Activated CD4-positive, alpha-beta memory T cell treated with anti-CD3 and anti-CD28 coated beads, Interleukin-2, amount 10 ng/mL, durations not matched to agents 7 days and 5 days (primary cell): ENCODE measurements at places on chromosomes 3 and 15. TPM values are rescaled to one million over a fixed set of nuclear protein-coding genes. Genes with fewer than 3 reads are reported as not detected.

LAMB2 gene
- not detected for total RNA-seq

TUSC7 gene
- not detected for total RNA-seq

SPINK8 gene
- total RNA-seq, result not detected

ITIH3 gene
- total RNA-seq, result not detected

DNA sequence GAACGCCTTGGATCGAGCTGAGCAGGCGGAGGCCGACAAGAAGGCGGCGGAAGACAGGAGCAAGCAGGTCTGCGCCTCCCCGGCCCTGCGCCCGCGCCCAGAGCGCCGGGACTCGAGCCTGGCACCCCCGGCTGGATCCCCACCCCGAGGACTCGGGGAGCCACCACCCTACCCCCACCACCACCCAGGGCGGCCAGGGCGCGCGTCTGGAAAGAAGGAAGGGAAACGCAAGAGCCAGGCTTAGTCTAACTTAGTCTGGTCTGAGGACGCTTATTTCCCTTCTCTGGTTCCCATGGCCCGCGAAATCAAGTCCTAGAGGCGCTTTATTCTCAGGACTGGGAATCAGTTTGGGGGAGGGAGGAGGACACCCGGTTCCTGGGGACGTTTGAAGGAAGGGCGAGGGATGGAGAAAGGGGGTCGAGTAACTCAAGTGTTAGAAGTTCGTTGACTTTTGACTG lies 359 bp downstream of the TPM1 start:
- H3K27me3 ChIP-seq, result peaks cover 82% of the 10 kb centered on the region
- no peaks in the 10 kb centered on the region for H3K36me3 ChIP-seq
- no peak overlapping the region for H3K27ac ChIP-seq
- peaks cover 12% of the 10 kb centered on the region for H3K4me1 ChIP-seq

- H3K27ac ChIP-seq, result no peak overlapping the region
- H3K27me3 ChIP-seq, result no peaks in the 10 kb centered on the region
- H3K4me1 ChIP-seq, result peaks cover 14% of the 10 kb centered on the region
- DNase-seq, result no peak
- H3K4me3 ChIP-seq, result no peak overlapping the region
These were observed 66.8 kb downstream of the ANKRD28 start for GRCh38 chr3:15731024-15731423.

GRCh38 chr3:84567796-84568195 lies 391.0 kb upstream of the CADM2 start:
- H3K27ac ChIP-seq, result no peak overlapping the region
- no peak for DNase-seq
- no peak overlapping the region for H3K4me3 ChIP-seq
- no peaks in the 10 kb centered on the region for H3K36me3 ChIP-seq
- H3K4me1 ChIP-seq, result no peaks in the 10 kb centered on the region

- no peak overlapping the region for H3K4me3 ChIP-seq
- H3K27me3 ChIP-seq, result peaks cover 11% of the 10 kb centered on the region
- peaks cover 16% of the 10 kb centered on the region for H3K4me1 ChIP-seq
- DNase-seq, result peak; percentile 12
- no peak overlapping the region for H3K27ac ChIP-seq
These were observed 72.1 kb downstream of the ADAMTS7 start for GRCh38 chr15:78739206-78739605.

DNA sequence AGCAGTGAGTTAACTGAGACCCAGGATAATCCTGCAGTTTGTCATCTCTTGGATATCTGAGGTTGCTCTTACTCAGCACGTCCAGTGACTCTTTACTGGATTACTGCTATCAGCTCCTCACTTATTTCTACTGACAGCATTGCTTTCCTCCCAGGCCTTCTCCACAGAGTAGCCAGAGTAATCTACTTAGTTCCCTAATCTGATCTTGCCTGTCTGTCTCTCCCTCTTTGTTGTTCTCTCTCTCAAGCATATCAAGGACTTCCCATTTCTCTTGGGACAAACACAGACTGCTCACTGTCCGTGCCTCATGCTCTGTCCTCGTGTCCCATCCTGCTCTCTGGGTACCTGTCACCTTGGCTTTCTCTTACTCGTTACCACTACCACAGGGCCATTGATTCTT lies 376.2 kb downstream of the FEZF2 start:
- H3K4me3 ChIP-seq, result no peak overlapping the region
- H3K27ac ChIP-seq, result no peak overlapping the region
- no peaks in the 10 kb centered on the region for H3K36me3 ChIP-seq
- DNase-seq, result no peak
- H3K27me3 ChIP-seq, result no peaks in the 10 kb centered on the region
